ENCODE measurements at places on chromosomes 7 and 10.

- peak; percentile 62 for DNase-seq
These were observed 3.5 kb downstream of the KCP start for GRCh38 chr7:128906766-128907559.

DNA sequence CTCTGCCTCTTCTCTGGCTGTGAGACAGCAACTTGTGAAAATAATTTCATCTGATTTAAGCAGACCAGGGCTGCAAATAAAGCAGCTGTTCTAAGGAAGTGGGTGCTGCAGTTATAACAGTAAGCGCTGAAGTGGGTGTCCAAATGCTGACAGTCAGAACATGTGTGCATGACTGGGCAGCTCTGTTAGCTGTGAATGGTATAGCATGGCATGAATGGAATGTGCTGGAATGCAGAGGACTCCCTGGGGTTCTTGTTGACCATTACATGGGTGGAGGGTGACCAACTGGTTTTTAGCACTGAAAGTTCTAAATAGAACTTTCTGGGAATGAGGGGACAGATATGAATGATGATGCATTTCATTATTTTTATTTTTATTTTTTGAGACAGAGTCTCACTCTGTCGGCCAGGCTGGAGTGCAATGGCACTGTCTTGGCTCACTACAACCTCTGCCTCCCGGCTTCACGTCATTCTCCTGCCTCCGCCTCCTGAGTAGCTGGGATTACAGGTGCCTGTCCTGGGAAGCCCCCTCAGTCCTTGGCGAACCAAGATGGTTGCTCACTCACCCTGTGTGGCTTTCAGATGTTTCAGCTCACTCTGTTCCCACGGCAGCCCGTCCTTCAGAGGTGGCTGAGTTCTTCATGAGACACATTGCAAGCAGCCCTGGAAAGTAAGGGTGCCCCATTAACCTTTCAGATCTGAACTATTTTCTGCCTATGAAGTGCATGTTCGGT lies 319.8 kb upstream of the PHYHIPL start:
- peak; percentile 78 for DNase-seq

GRCh38 chr7:127847641-127848040 lies 183.6 kb downstream of the LRRC4 start:
- DNase-seq = no peak

- no peak for DNase-seq
These were observed 133.4 kb downstream of the JCAD start for GRCh38 chr10:29925771-29926692.

DNA sequence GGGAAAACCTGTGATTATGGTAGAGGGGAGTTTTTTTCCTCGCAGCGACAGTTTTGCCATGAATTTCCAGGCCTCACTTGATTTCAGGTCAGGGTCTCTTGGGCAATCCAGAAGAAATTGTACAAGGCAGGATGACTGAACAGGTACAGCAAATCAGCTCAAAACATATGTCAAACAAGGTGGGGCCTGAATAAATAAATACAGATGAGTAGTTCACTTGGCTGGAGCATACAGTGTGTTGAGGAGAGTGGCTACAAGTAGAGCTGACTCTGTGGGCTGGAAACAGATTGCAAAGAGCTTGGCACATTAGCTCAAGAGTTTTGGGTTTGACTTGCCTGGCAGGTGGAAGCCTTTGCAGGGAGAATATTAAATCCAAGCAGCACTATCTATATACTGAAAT lies 15.0 kb downstream of the GIMAP8 start:
- no peak for DNase-seq

DNA sequence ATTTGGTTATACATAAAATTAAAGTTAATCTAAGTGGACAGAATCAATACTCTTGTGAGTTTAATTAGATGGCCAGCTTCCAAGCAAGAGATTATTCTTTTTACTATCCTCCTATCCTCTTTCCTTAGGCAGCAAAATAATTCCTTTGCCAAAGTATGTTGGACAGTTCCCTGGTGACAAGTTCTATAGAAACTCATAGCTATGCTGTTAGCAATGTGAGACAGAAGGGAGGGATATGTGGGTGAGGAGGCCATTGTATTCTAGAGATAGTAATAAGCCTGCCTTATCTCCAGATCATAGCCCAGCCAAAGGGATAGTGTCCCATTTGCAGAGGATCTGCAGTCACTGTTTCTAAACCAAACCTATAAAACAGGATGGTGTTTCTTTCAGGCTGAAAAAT lies 181.6 kb upstream of the HDAC9 start:
- DNase-seq = no peak

GRCh38 chr7:132182992-132183391 lies 393.3 kb downstream of the PLXNA4 start:
- DNase-seq = no peak

- DNase-seq = no peak
These were observed 92.4 kb downstream of the TPST1 start for GRCh38 chr7:66297579-66297978.

DNA sequence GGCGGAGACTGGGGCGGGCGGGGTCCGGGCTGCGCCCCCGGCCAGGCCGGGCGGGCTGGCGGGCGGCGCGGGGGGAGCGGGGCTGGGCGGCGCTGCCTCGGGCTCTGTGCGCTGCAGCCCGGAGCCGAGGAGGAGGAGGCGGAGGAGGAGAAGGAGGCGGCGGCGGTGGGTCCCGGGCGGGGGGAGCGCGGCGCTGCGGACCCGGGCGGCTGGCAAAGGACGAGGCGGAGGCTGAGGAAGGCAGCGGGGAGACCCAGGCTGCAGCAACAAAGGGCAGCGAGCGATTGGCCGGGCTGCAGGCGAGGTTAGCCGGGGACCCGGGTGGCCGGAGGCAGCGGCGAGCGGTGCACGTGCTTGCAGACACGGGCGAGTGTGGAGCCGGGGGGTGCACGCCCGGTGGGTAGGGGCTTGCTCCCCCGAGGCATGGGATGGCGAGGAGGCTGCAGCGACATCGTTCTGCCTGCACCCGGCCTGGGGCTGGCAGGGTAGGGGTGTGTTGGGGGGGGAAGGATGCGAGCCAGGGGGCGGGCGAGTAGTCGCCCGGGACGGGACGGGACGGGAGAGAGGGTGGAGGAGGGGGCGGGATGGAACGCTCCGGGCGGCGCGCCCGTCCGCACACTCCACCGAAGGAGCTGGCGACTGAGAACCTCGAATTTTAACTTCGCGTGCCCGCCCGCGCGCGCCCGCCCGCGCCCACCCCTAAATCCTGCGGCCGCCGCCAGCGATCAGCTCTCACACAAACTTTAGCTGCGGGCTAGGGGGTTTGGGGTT lies 844 bp upstream of the KAT6B start:
- DNase-seq = no peak

- DNase-seq = no peak
These were observed 3.1 kb downstream of the STX1A start for GRCh38 chr7:73716318-73716890.

DNA sequence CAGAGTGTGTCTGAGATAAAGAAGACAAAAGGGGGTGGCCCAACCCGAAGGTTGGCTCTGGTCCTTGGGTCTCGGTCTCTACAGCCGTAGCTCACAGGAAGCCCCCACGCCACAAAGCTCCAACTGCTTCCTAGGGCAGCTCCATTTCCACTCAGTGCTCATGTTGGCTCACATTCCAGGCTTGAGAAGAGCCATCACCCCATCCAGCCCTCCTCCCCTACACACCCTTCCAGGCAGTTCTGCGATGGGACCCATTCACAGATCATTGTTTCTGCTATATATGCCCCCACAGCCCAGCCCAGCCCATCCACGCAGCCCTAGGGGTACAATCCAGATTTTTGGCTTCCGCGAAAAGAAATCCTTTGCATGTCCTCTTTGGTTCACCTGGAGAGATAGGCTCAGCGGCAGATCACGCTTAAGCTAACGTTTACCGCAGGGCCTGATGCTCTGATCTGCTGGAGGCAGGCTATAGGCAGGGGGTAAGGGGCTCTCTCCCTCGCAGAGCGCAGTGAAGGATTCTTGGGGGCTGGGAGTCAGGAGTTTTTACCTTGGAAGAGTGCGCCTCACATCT lies 6.2 kb upstream of the HOXA11 start:
- DNase-seq = peak; percentile 58

GRCh38 chr10:78920011-78920410 lies 148.8 kb upstream of the ZMIZ1 start:
- no peak for DNase-seq

DNA sequence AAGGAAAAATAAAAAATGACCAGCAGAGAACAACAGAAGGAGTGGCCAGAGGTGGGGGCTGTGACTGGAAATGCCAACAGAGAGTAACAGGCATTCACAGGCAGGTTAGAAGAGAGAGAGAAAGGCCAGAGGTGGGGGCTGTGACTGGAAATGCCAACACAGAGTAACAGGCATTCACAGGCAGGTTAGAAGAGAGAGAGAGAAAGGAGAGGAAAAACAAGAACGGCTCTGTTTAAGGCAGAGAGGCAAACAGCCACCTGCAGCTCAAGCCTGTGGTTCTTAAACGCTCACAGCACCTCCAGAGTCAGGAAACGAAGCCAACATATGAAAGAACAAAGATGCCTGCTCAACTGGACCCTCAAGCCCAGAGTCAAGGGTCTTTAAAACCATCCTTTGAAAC lies 39.5 kb upstream of the DGKI start:
- DNase-seq = no peak

DNA sequence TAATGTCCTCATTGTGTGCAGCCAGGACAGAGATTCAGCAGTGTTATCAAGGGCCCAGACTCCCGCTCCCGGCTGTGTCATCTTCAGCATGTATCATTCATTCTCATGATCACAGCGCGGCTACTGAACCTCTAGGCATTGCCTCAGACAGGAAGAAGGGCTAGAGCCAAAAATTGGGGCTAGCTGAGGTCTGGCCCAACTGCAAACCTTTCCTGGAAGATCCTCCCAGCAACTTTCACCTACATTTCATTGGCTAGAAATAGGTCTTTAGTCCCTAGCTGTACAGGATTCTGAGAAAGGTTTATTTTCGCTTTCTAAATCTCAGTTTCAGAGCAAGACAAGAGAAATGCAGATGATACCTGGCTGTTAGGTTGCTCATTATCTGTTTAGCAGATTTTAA lies 81.9 kb downstream of the CREM start:
- no peak for DNase-seq

DNA sequence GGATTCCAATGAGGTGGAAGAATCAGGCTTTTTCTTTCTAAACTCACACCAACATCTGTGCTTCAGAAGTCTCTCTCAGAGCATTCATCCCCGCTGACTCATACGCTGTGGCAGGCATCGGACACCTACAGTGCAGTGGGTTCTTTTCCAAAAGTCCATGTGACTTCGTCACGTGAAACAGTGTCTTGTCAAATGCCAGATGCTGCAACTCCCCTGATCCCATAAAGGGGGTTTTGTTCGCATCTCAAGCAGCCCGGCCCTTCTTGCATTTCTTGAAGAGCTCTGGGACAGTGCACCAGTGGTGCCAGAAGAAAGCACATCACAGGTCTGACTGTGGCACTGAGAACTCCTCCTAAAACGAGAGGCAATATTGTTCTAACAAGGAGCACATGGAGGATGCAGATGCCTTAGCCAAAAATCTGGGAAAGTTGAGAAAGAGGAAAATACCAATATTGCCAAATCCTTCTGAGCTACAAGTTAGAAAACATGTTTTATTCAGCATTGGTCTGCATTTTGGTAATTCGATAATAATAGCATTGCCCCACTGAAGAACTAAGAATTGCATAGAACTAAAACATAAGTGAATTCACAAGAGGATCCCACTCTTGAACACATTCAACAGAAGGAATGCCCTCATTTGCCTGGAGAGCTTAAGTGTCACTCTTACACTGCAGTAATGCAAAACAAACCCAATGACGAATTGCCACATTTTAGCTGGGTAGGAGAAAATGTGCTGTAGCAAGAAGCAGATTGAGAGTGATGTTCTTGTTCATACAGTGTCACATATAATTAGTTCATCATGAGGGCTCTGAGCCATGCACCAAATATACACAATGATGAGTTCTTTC lies 204.4 kb downstream of the CXCL12 start:
- no peak for DNase-seq

DNA sequence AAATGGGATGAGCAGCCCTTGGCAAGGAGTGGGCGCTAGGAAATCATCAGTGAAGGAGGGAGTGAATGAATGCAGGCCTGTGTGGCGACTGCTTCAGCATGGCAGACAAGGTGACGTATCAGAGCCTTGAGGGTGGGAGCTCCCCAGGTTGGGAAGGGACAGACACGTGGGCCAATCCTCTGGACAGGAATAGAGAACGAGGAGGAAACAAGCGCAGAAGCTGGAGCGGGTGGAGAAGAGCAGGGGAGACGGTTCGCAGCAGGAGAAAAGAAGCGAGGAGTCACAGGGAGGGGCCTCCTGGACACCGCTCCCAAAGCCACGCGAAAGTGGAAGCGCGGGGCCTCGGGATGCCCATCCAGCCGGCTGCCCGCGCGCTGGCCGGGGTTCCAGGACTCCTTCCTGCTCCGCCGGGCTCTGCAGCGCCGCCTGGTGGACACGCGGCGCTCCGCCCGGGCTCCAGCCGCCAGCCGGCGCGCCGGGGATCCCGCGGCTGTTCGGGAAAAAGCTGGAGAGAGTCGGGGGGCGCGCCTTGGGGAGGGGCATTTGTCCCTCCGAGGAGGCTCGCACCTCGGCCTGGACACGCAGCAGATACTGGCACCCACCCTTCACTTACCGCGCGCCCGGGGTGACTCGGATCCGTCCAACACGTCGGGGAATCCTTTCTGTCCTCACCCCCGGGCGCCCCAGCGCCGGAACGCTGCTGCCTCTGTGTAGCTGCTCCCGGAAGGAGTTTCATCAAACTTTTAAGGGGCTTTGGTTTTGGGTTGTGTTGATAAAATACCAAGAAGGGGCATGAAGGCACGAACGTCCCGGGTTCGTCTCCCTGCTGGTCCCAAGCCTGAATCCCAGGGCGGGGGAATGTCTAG lies 6.3 kb downstream of the ZNF503 start:
- DNase-seq = peak; percentile 27

DNA sequence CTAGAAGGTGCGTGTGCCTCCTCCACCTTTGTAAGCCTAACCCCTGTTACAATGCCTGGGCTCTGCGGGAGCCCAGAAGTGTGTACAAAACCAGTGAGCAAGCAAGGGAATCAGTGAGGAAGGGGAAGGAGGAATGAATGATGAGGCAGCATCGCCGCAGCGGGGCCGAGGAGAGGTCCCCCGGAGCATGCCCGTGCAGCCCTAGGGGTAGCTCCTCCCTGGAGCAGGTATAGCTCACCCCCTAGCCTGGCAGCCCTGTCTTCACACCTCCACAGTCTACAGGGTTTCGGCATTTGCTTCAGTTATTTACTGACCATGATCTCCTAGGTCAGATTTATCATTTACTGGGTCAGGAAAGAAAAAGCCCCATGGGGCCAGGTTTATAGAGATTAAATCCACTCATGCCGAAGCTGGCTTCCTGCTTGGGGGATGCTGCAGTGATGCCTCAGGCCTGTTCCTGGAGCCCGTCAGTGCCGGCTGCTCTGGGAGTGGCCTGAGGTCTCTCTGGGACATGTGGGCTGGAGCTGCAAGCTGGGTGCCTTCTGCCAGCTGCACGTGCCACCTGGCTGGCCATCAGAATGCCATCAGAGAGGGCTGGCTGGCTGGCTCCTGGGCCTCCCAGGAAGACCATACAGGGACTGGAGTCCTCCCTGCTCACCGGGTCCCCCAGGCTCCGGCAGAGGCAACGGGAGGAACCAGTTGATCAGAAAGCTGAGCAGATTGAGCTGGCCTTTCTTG lies 138.9 kb downstream of the GRK5 start:
- DNase-seq = no peak
